ENCODE measurements at places on chromosomes 11 and 22.

DNA sequence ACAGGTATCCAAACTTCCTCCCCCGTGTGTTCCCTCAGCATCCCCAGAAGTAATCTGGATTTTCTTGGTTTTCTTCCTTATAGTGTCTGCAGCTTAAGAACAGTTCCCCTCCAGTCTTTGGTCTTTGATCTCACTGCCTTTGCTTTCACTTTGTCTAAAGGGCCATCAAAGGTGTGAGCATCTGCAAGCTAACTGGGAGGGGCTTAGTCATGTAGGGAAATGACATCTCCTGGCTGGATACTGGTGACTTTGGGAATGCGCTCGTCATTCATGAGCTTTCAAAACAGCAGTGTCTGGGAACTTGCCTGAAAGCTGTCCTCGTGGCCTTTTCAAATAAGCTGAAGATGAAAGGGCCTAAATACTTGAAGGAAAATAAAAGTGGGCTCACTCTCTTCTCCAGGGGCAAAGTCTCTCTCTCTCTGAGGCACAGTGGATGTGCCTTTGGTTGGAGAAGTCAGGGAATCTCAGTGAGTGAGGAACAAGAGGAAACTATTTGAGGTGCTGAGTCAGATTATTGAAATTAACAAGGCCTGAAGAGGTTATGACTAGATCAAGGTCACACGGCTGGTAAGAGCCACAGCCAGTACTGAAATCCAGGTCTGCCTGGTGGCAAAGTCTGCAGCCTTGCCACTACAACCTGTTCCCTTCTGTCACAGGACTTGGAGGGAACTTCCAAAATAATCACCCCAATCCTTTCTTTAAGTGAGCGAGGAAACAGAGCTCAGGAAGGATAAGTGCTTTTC lies 45.6 kb upstream of the TENM4 start:
- no peak for DNase-seq

- no peak for DNase-seq
Measured at GRCh38 chr22:24265734-24266133, 4.9 kb upstream of the SPECC1L start.

GRCh38 chr22:34111210-34111824 lies 191.0 kb upstream of the LARGE1 start:
- no peak for DNase-seq

DNA sequence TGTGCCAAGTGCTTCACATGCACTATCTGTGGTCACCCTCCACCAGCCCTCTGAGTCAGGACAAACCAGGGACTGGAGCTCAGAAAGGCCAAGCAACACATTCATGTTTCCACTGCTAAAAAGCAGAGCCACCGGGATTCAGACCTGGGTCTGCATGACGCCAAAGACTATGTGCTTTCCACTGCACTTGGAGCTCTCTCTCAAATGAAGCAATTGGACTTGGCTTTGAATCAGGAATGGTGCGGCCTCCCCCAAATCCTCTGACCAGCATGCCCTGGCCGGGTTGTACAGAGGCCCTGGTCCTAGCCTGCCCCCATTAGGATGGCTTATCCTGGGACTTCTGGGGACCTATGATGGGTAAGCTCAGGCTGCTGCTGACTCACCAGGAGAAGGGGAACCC lies 80.7 kb downstream of the PKNOX2 start:
- DNase-seq, result no peak

DNA sequence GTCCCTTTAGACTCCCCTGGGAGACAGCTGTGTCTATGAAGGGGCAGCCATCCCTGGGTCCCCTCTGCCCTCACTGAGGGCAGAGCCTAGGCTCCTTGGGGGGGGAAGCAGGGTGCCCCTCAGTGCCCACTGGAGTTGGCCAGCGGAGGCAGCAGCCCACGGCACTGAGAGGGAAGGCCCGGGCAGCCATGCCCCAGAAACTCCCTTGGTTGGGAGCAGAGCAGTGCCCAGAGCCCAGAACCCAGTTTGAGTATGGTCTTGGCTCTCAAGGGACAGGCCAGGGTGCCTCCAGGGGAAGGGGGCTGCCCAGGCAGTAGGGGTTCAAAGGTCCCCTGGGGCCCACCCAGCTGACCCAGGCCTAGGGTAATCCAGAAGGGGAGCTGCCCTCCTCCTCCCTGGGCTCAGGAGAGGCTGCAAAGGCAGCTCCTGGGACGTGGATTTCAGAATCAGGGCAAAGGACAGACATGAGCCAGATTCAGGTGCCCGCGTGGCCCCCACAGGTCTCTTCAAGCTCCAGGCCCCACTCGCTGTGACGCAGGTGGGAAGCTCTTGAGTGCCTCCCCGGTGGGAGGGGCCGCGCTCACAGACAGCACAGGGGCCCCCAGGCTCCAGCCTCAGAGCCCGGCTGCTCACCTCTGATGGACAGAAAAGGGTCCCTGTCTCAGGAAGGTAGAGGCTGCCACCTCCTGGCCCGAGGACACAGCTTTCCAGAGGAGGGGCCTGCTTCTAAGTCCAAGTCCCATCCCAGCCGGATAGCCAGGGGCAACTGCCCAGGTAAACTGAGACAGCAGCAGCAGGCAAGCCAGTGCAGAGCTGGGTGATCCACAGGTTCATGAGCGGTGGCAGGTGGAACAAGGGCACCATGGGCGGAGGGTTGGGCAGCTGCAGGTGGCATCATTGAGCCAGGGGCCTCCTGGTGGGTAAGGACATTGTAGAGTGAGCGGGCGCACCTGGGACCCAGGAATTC lies 2.6 kb downstream of the C11orf21 start:
- DNase-seq, result peak; percentile 36

- DNase-seq, result no peak
Measured at GRCh38 chr11:106133529-106133928, 56.1 kb downstream of the AASDHPPT start.

DNA sequence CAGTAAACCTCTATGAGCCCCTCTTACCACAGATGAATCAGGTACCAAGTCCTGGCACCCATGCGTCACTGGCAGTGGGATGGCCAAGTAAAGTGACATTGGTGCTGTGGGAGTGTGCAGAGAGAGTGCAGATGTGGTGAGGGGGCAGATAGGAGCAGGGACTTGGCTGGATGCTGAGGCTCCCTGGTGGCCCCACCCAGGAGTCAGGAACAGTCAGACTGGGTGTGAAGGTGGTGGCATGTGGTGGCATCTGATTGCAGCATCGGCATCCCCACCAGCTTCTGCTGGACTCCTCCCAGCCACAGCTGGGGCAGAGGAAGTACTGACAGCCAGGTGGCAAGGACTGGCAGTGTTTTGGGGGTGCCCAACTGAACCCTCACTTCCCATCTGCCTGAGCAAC lies 11.4 kb downstream of the DGAT2 start:
- DNase-seq, result no peak

DNA sequence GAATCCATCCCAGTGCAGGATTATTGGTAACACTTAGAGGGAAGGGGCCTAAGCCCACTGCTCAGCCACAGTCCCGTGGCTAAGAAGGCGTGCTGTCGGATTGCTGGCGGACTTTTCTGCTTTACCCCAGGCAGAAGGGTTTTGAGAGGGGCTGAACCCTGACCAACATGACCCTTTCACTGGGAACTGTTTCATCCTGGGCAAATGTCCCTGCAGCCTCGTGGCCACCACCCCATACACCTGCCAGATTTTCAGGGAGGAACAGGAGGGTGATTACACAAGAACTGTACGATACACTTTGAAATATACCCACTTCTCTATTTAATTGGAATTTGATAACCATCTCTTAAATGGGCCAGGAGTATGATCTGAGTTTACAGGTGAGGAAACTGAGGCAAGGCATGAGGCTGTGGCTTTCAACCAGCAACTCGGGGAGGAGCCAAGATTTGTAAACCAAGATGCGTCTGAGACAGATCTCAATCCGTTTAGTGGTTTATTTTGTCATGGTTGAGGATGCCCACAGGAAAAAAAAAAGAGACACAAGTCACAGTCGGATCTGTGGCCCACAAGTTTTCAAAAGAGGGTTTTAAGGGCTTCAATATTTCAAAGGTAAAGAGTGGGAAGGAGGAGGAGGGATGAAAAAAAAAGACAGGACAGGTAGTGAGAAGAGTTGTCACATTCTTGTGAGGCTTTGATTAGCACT lies 6.1 kb upstream of the APOL3 start:
- DNase-seq, result no peak

- no peak for DNase-seq
Measured at GRCh38 chr11:57266157-57266556, 29.1 kb upstream of the APLNR start.

GRCh38 chr22:30876915-30877553 lies 91.5 kb downstream of the MORC2 start:
- peak; percentile 71 for DNase-seq

- DNase-seq, result no peak
Measured at GRCh38 chr11:19429108-19429760, 188.5 kb upstream of the E2F8 start.

GRCh38 chr11:67213178-67213621 lies 53.1 kb upstream of the GRK2 start:
- DNase-seq, result no peak

DNA sequence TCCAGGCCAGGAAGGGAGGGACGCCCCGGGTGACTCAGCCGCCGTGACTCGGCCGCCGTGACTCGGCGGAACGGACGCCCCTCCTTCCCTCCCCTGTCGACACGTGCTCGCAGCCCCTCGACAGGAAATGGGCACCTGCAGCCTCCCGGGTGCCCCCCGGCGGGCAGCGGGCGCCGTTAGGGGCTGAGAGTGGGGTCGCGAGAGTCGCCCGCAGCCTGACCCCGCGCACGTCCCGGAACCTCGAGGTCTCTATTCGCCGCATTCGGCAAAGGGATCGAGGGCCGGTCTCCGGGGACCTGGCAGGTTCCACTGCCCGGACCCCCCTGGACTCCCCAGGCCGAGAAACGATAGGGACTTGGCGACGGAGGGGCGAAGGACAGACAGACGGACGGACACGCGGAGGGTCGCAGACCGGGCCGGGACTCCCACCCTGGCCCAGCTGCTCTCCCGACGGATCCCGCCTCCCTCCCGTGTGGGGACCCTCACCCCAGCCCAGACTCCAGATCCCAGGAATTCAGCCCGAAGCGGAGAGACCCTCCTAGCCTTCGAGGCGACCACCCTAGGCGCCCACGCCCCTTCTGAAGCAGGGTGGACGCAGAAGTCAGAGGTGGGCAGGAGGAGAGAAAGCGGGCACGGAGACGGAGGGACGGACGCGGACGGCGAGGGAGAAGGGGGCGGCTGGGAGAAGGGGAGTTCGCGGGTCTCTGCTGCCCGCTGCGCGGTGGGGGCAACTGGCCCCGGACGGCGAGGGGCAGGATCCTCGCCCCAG lies 648 bp downstream of the FOSL1 start:
- DNase-seq, result no peak

- DNase-seq, result no peak
Measured at GRCh38 chr11:64520013-64520412, 71.0 kb upstream of the SLC22A12 start.
